ENCODE measurements at places on chromosomes 6 and 20.
A peak's percentile ranks its signal among the peaks of the same experiment; 100 is the strongest.

DNA sequence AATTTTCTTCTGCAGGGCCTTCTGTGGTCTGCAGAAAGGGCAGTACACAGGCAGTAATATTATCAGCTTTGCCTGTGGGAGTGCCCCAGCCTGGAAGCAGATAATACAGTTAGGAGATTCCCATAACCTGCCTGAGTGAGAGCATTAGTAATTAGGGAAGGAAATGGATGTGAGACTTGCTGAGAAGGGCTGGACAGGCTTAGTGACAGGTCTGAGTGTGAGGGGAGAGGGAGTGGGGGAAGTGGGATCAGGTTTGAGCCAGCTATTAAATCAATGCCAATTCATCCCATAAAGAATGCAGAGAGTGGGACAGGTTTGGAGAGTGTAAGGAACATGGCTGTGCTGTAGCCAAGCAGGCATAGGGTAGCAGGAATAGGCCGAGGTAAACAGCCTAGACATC is 10.1 kb upstream of the CFAP206 start:
- no peak for DNase-seq

DNA sequence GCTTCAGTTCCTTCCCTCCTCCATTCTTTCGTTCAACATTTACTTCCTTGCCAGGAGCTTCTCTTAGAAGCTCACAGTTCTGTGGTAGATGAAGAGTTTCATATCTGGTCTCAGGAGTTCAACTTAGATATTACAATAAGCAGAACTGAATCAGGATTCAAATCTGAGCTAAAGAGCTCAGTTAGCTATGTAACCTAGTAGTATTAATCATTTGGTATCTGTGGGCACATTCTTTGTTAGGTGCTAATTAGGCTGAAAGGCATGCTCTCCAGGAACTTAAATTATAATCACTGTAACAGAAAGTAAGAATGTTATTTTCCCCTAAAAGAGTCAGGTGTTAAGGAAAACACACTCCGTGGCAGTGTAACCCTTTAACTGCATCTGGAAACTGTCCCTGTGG is 8.4 kb downstream of the ZNF76 start:
- no peak for DNase-seq

DNA sequence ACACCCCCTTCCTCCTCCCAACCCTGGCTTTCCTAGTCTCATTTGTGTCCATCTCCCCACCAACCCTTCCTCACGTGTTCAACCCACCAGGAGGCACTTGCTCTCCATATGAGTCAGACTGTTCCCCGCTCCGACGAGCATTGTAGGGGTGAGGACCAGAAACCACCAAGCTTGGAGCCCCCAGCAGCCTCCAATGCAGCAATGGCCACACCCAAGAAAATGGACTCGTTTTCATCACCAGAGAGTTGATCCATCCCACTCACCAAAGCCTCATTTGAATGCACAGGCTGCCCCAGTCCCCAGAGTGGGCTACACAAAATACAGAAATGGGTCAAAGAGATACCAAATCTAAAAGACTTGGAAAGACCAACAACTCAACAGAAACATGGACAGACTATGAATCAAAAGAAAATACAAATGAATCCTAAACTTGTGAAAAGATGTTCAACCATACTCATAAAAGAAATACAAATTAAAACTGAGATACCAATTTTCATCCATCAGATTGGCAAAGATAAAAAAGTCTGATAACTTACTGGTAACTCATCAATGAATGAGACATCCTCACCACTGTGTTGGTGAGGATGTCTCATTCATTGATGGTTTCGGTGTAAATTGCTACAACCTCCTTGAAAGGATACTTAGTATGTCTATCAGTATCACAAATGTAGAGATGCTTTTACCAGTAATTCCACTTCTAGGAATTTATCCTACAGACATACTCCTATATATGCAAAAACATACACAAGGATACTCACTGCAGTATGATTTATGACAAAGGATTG is 68.1 kb downstream of the TRERF1 start:
- peak; percentile 65 for DNase-seq

DNA sequence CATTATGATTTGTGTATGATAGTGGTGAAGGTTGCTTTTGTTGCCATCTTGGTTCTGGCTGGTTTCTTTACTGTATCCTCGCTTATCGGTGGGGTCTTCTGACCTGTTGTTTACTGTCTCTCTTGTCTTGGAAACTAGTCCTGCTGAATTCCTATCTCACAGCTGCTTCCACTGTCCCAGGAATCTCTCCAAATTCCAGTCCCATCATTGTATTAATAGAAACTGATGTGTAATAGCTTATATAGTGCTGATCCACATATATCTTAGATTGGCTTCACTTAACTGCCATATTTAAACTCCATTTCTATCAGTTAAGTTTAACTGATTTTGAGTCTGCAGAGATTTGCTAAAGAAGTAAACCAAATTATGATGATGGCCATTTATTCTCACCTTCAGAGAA is 5.9 kb downstream of the GTF2H5 start:
- no peak for DNase-seq

GRCh38 chr6:2843138-2843740 is 1.6 kb upstream of the SERPINB1 start:
- no peak for DNase-seq

- DNase-seq = no peak
These were observed 122.6 kb upstream of the PLCB4 start for GRCh38 chr20:8946036-8946940.

DNA sequence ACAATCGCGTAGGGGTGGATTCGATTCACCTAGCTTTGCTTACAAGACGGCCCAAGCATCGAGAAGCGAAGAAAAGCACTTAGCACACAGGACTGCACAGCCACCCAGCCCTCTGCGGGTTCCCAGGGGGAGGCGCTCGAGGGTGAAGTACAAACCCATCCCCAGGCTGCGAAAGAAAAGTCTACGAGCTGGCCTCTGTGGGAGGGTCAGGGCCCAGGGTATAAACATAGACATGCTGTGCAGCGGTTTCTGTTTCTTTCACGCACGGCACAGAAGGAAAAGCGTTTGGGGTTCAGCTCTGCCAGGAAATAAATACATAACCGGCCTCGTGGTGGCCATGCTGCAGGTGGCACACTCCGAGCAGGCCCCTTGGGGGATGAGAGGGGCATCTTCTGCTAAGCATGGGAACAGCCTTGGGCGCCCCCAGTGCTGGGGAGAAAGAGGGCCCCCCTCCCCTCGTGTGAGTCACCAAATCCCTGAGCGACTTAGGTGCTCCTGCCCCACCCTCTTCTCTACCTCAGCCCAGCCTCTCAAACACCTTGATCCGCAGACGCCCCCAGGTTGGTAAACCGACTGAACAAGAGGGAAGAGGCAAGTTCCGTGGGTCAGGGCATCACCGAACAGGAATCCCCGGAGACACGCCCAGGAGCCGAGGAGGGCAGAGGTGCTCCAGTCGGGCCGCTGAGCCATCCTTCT is 91.6 kb upstream of the RIPOR2 start:
- peak; percentile 87 for DNase-seq

DNA sequence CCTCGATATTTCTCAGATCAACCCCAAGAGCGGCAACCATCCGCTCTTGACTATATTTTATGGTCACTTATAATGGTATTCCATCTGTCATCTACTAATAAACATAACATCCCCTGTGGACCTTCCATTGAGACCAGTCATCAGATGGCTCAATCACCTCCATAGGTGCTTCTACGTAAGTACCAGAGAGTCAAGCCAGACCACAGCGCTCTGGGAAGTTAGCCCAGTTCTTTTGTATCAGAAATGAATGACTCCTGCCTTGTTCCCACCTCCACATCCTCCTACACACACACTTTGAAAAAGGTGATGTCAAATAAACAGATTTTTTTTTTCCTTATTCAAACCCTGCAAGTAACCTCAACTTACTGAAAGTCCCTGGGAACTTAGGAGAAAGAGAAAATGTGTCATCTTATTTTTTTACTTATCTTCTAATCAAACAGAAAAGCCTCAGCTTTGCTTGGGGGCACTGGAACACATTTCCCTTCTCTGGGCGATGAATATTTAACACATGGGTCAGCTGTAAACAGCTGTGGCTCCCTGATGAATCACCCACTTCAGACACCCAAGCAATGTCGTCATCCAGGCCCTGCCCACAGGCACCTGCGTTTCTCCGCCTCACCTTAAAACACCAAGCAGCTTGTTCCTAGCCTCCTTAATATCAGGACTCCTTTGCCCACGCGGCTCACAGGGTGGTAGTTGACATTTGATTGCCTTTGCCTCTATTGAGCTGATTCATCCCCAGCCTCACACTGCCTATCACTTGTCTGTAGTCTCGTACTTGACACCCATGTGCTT is 121.4 kb upstream of the LY86 start:
- DNase-seq = peak; percentile 18

DNA sequence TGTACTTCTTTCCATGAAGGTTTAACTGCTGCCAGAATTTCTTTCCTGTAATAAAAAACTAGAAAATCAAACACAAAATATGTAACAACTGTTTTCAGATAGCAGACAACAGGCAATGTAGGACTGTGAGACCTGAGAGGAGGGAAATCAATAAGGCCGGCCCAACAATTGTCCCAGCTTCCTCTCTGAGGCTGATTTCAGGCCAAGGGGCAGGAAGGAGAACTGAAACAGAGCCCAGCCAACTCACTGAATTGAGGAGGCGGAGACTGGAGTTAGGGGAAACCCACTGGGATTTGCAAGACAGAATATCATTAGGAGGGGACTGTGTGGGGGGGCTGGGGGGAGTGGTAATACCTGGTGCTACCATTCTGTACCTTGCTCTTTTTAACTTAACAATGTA is 42.2 kb downstream of the FLRT3 start:
- no peak for DNase-seq

DNA sequence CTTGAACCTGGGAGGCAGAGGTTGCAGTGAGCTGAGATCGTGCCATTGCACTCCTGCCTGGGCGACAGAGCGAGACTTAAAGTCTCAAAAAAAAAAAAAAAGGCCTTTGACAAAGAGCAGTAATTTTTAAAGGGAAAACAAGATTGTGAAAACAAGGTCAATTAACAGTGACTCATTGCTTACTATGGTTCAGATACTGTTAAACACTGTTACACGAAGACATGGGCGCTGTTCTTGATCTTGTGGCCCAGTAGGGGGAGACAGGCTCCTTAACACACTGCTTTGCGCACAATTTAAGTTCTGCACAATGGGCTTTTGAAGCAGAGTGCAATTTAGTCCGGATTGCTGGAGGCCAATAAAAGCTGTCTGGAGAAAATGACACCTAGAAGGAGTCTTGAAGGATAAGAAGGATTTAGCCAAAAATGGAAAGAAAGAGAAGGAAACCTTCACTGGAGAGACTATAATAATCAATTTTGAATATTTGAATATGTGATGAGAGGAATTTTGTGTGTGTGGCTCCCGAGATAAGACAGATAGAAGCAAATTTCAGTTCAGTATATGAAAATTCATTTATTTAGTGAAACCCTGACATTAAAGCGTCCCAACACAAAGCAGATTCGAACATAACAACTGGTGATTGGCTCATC is 6.0 kb upstream of the LATS1 start:
- DNase-seq = peak; percentile 33

DNA sequence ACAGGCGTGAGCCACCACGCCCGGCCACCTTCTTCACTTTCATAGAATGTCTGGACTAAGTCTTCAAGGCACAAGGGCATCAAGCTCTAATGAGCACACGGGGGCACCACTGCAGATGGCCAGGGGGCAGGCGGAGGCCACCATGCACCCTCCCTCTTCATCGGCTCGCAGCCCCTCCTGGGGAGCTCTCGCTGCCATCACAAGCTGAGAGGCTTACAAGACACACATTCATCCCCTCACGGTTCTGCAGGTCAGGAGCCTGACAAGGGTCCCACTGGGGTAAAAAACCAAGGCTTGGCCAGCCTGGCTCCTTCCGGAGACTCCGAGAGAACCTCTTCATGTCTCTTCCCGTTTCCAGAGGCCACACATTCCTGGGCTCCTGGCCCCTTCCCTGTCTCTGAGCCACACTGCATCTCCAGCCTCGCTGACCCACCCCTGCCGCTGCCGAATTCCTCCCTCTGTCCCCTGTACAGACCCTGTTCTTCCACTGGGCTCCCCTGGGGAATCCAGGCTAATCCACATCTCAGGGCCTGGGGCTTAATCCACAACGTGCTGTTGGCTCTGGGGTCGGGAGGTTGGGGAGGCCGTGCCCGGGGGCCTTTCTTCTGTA is 19.8 kb downstream of the DLL1 start:
- no peak for DNase-seq

DNA sequence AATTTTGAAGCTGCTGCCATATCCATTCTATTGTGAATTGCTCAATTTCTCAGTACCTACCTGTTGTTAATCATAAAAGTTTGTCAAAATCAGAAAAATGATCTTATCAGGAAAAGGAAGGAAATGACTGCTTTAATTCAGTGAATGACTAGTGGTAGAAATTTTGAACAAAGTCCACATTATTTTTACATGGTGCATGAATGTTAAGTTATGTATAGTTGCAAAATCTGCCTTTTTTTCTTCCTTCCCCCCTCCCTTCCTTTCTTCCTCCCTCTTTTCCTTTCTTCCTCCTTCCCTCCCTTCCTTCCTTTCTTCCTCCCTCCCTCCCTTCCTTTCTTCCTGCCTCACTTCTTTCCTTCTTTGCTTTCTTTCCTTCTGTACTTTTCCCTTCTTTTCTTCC is 127.1 kb upstream of the TSHZ2 start:
- DNase-seq = no peak

- DNase-seq = no peak
These were observed 182.5 kb downstream of the EDN1 start for GRCh38 chr6:12472601-12473038.

DNA sequence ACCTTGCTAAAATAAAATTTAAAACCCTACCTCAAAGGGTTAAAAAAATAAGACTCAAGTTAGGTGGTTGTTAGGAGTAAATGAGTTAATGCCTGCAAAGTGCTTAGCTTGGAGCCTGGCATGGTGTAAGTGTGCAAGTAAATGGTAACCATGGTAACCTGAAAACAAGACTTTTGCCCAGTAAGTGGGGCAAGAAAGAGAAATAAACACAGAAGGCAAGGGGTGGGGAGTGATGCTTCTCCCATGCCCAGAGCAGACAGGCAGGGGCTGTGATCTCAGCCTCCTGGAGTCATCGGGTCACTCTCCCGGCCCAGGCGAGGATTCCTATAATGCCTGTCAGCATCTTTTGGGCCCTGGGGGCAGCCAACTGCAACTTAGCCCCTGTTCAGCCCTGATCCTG is 59.2 kb upstream of the SLC32A1 start:
- DNase-seq = no peak

Measured in activated T-cell treated with anti-CD3 and anti-CD28 coated beads, Interleukin-2, amount 50 U/mL, for 48 hours (primary cell).